Thoracic aorta (tissue), 2 donors: ENCODE measurements at places on chromosomes 4 and X. TPM values are rescaled to one million over a fixed set of nuclear protein-coding genes. Genes with fewer than 3 reads are reported as not detected.

The WAS gene
- total RNA-seq: 9.1 TPM

DNA sequence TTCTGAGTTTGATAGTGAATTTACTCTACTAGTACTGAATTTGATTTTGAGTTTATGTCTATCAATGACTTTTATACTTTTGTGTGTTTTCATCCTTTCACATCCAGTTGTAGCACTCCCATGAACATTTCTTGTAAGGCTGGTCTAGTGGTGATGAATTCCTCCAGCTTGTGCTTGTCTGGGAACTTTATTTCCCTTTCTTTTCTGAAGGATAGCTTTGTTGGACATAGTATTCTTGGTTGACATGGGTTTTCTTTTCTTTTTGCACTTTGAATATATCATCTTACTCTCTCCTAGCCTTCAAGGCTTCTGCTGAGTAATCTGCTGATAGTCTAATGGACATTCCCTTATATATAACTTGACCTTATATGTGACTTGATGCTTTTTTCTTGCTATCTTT lies 32.5 kb upstream of the IL2 start:
- DNase-seq: no peak

- DNase-seq: no peak
Observed at GRCh38 chr4:88697588-88698329, at the start of gene NAP1L5. Gene NAP1L5, minus strand, starts transcription at chr4:88697829. Its CDS starts 75 bp downstream, at chr4:88697754.

GRCh38 chr4:158936238-158936637 lies 166.6 kb upstream of the RAPGEF2 start:
- DNase-seq: no peak

DNA sequence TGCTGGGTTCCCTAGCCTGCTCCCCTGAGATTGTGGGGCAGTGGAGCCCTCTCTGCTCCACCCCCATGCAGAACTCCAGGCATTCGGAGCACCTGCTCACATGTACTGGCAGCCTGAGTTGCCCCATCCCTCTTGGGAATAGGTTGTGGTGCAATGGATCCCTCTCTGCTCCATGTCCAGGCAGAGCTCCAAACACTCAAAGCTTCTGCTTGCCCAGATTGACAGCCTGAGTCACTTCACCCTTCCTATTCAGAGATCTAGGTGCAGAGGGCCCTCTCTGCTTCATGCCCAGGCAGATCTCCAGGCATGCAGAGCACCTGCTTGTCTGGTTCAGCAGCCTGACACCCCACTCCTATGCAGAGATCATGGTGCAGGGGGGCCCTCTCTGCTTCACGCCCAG lies 18.6 kb upstream of the TEX13B start:
- DNase-seq: no peak
